ENCODE measurements at places on chromosomes 4 and X.

DNA sequence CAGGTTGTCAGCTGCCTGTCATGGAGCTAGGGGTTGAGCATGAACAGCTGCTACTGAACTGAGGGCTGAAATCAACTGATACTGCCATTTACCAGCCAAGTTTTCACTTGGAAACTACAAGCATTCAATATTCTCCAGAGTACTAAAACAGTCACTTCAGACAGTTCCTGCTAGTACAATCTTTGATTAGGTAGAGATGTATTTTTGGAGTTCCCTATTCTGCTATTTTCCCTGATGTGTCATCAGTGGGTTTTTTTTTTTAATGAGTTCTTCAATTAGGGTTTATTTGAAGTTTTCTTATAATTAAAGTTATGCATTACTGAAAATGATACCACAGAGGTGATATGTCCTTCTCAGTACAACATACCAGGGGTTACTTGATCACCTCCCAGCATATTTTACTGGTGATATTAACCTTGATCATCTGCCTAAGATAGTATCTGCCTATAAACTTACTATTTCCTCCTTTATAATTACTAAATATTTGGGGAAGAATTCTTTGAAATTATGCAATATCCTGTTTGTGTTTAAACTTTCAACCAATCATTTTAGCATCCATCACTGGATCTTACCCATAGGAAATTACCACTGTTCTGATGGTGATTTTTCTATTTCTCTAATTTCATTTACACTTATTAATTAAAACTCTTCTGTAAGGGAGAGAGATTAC is 13.6 kb downstream of the PDCL2 start:
- no peak for DNase-seq

DNA sequence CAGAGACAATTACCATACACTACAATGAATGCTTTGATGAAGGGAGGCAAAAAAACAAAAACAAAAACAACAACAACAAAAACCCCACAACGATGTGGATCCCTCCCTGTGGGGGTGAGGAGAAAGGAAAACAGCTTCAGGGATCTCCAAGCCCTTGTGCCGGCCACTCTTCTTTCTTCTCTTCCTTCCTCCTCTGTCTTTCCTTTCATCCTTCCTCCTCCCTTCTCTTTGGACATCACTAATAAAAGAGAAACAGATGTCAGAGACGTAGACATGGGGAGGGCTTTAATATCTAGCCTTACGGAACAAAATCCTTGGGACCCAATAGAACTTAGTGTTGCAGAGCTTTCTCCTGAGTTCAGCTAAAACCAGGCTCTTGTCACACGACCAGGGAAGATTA is 18.8 kb upstream of the STX18 start:
- DNase-seq, result no peak

GRCh38 chr4:110132816-110133719 is 65.3 kb downstream of the ELOVL6 start:
- no peak for DNase-seq

- DNase-seq, result no peak
These were observed 11.8 kb upstream of the DCUN1D4 start for GRCh38 chr4:51831133-51831532.

- DNase-seq, result no peak
These were observed 156.4 kb downstream of the EFNB1 start for GRCh38 chrX:68985135-68985755.

- no peak for DNase-seq
These were observed 615.0 kb upstream of the AMOT start for GRCh38 chrX:113455582-113455981.

GRCh38 chr4:146267826-146268225 is 53.5 kb downstream of the REELD1 start:
- DNase-seq, result no peak

- DNase-seq, result no peak
These were observed 214.8 kb downstream of the DHX15 start for GRCh38 chr4:24369507-24370029.

DNA sequence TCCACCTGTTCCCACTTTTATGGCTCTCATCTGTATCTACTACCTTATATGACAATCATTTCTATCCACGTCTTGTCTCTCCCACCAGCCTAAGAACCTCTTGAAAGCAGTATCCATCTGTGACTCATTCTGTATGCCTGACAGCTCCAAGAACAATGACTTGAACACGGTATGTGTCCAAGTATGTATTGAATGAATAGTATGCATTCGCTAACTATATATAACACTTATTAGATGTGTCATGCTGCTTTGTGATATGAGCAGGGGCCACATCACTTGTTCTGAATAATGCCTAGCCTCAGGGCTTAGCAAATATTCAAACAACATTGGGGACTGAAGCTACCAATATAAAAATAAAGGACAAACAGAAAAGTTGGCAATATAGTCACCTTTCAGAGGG is 4.9 kb downstream of the OPHN1 start:
- no peak for DNase-seq

GRCh38 chr4:150126864-150127203 is 48.6 kb downstream of the DCLK2 start:
- DNase-seq, result peak; percentile 45

DNA sequence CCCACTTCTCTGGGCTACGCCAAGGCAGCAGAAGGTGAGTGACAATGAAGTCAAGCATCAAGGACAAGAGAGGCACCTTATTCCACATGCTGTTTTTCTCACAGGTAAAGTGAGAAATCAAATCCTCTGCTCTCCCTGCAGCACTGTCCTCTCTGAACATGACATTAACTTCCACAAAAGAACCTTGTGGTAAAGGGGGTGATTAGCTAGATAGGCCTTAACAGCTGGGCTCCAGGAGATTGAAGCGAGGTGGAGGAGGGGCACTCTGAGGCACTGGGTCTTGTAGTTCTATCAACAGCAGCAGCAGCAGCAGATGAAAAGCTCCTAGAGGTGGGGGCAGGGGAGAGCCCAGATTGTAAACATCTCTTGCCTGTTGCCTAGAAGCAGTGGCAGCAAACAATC is 96.8 kb upstream of the CXXC4 start:
- no peak for DNase-seq

DNA sequence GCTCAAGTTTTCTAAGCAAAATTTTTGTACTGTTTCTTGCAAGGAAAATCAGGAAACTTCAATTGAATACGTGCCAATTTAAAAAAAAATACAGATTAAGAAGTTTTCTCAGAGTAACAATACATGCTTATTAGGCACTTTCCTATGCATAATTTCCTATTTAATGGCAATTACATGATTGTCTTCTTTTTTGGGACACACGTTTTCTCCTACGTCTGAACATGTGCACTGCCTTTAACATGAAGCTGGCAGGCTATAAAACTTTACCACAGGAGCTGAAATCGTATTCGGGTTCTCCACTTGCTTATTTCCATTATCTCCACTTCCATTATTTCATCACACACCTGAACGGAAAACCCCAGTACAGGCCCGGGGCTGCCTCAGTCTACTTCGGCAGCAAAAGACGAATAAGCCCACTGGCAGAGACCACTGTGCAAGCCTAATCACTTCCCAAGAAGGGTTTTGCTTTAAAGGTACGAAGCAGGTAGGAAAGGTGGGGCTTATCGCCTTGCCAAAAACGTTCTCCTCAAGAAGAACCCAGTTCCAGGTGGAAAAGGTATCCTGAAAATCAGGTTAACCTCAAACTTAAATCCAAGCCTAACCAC is 575 bp downstream of the RCHY1 start:
- DNase-seq, result no peak

DNA sequence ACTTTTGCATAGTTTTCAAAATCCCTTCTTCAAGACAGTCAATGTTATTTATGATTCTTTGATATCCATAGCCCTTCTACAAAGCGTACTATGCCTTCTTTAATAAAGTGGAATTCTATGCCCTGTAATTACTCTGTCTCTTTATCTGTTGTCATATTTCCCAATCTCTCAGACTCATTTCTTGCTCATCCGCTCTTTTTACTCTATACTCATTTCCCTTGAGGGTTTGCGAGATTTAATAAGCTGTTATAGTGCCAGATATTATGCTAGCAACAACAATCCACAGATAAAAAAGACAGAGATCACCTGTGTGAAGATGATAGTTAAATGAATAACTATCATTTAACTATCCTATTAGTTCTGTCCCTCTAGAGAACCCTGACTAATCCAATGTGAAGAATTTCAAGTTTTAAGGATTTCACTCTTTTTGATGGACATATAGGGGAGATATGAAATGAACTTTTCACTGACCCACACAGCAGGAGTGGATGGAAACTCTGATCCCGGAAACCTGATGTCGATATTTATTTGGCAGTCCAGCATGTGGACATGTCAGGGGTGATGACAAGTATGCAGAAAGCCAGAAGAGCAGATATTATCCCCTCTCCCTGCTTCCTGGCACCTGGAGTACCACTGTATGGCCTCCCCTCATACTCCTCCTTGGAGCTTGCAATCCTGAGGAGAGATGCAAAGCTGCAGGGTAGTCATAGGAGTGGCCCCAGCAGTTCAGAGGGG is 49.7 kb downstream of the TMEM156 start:
- DNase-seq, result peak; percentile 48

GRCh38 chr4:53654300-53654758 is 63.0 kb upstream of the LNX1 start:
- no peak for DNase-seq

- no peak for DNase-seq
These were observed 52.9 kb upstream of the FRAS1 start for GRCh38 chr4:78004270-78004669.

- DNase-seq, result no peak
These were observed 56.8 kb upstream of the FAT1 start for GRCh38 chr4:186780291-186781031.

DNA sequence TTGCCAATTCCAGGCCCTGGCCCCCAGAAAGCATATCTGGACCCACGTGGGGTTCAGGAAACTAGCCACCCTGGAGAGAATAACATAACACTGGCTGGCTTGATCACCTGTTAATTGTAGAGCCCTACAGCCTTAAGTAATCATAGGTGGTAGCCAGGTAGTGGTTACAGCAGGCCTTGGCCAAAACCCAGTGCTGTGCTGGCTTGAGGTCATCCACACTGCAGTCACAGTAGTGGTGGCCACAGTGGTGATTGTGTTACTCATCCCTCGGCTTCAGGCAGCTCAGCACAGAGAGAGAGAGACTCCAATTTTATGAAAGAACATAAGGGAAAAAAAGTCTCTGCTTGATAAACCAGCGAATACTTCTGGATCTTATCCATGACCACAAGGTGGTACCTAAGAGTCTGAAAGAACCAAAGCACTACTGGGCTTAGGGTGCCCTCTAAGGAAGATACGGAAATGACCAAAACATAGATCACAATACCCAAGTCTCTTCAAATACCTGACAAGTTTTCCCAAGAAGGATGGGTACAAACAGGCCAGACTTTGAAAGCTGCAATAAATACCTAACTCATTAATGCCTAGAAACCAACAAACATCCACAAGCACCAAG is 46.6 kb upstream of the CDX4 start:
- DNase-seq, result no peak

GRCh38 chr4:6405397-6405706 is 67.1 kb downstream of the PPP2R2C start:
- DNase-seq, result no peak

- no peak for DNase-seq
These were observed 101.9 kb downstream of the MAML3 start for GRCh38 chr4:140052050-140052449.

DNA sequence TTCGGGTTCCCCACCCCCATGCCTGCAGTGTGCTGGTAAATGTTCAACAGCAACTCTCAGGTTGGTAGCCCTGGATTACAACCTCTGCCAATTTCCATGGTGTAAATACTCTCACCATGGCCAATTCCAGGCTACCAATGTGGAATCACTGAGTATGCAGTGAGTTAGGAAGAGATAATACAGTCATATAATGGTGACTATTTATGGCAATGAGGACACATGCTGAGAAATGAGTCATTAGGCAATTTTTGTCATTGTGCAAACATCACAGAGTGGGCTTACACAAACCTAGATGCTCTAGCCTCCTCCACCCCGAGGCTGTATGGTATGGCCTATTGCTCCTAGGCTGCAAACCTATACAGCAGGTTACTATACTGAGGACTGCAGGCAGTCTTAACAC is 4.6 kb upstream of the CLDN24 start:
- DNase-seq, result no peak

GRCh38 chrX:109281483-109282275 is 200.2 kb downstream of the GUCY2F start:
- DNase-seq, result no peak

DNA sequence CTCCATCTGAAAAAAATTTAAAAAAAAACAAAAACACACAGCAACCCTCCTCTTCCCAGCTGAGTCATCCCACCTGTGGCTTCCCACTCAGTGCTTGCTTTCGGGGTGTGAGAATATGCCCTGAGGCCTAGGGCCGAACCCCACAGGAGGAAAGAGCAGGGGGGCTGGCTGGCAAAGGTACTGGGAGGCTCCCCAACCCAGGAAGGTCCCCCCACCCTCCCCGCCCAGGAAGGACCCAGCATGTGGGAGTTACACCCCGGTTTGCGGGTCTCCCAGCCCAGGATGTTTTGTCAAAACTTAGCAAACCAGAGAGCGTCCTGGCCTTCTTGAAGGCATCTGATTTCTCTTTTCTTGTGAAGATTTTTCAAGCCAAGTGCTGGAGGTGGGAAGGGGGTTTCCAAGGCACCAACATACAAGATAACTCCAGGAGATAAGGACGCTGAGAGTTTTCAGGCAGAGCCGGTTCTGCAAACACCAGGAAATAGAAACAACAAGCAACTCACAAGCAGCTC is 25.7 kb upstream of the CSF2RA start:
- no peak for DNase-seq

DNA sequence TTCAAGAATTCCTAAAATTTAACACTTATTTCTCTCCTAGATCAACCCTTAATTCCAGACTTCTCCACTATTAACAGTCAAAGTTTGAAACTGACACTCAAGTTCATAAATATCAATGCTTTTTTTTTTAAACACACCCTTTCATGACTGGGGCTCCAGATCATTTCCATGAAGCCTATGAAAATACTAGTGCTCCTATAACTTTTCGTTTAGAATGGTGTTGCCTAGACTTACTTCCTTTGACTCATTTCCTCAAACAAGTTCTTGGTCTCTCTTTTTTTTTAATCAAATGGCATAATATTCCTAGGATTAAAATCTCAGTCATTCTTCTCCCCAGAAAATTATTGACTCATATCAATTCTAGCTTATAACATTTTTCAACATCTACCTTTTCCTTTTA is 13.1 kb downstream of the ZMAT1 start:
- DNase-seq, result no peak

DNA sequence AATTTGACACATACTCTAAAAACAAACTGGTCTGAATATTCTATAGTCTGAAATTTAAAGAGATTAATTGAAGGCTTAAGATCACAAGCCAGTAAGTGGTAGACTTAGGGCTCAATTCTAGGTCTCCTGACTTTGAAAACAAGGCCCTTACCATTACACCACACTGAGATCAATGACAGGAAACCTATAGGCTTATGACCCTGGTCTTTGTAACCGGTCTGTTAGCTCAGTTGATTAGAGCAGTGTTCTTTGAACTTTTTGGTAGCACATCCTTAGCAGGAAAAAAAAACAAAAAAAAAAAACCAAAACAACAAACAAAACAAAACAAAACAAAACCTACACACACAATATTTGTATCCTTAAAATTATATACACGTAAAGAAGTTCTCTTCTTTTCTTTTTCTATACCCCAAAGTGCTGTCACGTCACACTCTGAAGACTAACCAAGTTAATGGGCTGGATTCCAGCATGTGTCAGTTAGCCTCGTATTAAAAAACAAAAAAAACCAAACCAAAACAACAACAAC is 55.4 kb downstream of the RPS6KA3 start:
- DNase-seq, result no peak

Data from skeletal muscle cell (primary cell).